ENCODE measurements at places on chromosomes 7 and 10.

GRCh38 chr10:54133203-54133602 is 667.8 kb downstream of the PCDH15 start:
- DNase-seq, result no peak

GRCh38 chr7:91787931-91788330 is 92.6 kb downstream of the MTERF1 start:
- DNase-seq, result no peak

DNA sequence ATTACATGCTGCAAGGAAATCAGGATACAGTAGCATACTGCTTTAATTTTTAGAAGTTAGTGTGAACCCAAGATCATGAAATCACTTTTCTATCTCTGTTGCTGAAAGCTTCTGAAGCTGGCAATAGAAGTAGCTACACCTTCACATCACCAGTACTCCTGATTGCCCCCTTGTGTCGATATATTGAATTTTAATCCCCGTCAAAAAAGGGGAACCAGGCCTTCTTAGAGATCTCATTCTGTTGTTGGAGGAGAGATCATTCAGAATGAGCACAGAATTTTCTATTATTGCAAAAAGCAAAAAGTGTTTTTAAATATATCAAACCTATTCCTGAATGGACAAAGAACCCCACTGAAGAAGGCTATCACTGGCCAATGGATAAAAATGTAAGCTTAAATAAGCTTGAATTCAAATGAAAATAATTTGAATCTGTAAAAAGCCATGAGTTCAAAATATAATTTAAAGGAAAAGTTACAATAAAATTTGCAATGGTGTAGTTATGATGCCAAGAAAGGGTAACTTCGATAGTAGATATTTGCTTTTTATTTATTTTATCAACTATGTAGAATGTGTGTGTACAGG is 39.7 kb upstream of the TEX47 start:
- no peak for DNase-seq

DNA sequence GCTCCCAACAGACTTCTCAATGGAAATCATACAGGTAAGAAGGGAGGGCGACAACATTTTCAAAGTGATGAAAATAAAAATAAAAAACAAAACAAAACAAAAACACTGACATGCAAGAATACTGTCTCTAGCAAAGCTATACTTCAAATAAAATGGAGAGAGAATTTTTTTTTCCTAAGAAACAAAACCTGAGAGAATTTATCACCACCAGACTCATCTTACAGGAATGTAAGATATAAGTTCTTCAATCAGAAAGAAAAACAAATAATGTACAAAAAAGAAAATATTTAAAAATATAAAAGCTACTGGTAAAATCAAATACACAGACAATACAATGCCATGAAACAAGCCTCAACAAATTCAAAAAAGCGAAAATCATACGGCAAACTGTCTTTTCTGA is 113.2 kb downstream of the NRBF2 start:
- DNase-seq, result no peak

- no peak for DNase-seq
Observed at GRCh38 chr10:49595713-49596492, 14.2 kb upstream of the SLC18A3 start.

DNA sequence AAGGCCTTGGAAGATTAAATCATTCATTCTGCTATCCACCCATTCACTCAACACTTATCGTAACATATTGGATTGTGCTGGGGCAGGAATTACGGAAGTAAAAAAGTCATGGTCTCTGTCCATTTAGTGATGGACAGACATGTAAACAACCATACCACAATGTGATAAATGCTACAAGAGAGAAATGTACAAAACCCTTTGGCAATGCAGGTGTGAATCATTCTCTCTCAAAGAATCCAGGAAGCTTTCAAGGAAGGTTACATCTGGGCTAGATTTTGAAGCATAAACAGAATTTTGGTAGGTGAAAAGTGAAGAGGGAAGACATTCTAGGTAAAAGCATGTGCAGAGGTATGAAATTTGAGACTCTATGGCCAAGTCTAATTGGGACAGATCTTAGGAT is 61.7 kb upstream of the KCNIP2 start:
- no peak for DNase-seq

DNA sequence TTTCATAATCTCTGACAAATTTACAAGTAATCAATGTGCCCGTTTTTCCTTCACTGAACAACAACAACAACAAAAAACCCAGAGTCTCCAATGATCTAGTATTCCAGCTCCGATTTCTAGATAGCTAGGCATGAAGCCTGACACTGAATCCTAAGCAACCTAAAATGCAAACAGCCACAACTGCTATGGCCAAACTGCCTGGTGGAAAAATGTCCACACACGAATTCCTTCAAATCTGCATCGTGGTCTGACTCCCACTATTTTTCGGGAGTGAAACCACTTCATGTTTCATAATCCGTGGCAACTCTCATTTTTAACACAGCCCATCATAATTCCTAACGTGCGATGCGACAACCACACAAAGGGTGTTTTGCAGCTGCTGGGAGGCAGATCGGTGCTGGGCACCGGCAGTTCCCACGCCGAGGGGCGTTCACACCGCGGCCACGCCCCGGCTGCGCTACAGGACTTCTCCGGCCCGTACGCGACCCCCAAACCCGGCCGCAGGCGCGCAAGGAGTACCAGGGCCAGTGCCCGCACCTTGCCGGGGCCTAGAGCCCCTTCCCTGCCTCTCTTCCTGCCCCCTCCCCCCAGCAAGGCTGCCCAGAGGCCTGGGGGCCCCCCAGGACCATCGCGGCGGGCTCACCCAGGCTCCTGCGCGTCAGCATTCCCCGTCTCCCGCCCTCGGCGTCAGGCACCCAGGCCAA is 814 bp downstream of the RUFY2 start:
- no peak for DNase-seq

DNA sequence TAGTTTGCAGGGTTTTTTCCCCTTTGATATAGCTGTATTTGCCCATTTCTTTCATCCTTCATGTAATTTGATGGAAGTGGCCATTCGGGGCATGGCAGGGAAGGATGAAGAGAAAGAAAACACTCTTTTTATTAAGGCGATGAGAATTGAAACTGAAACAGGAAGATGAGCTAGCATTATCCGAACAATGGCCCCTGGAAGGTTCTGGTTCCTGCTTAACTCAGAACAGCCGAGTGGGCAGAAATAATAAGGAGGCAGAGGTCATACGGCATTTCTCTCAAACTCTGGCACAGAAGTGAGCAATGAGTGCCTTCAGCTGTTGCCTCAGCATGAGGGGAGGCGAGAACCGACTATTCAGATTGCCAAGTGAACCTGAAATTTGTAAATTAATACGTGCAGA is 113.2 kb upstream of the MYO3A start:
- no peak for DNase-seq
